ENCODE measurements at places on chromosomes 5 and 9.

- no peak for DNase-seq
Measured at GRCh38 chr5:180193749-180194375, 15.1 kb downstream of the RASGEF1C start.

GRCh38 chr5:173228639-173229381, 6.2 kb downstream of the NKX2-5 start:
- DNase-seq = no peak

DNA sequence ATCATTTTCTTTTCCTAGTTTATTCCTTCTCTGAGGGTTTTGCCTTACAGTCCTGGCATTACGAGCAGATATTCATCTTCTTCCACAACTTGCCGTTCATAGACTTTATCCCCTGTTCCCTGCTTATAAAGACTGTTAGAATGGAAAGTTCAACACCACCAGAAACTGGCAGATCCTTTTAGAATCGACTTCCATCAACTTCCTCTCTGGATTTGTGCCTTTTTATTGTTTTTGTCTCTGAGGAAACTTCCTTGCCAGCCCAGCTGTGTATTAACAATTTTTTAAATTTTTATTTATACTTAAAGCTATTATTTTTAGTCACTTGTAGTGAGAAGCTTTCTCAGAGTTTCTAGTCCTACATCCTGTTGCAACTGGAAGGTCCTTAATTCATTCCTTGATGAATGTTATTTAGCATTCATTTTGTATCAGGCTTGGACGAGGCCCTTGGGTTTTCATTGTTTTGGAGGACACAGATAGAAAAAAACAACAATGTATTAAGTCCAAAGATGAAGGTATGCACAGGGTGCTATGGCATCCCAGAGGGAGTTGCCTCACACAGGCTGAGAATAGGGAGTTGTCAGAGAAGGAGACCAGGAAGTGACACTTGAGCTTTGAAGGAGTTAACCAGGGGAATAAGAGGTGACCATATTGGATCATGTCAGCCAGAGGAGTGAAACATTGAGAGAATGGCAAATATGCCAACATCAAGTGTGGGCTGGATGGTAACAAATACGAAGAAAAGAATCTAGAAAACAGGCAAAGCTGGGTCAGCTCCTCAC, 81.3 kb downstream of the ADAMTSL1 start:
- no peak for DNase-seq

GRCh38 chr5:176373100-176373818, 8.0 kb downstream of the ARL10 start:
- no peak for DNase-seq

- no peak for DNase-seq
Measured at GRCh38 chr9:137233143-137233980, 2.7 kb downstream of the SLC34A3 start.

DNA sequence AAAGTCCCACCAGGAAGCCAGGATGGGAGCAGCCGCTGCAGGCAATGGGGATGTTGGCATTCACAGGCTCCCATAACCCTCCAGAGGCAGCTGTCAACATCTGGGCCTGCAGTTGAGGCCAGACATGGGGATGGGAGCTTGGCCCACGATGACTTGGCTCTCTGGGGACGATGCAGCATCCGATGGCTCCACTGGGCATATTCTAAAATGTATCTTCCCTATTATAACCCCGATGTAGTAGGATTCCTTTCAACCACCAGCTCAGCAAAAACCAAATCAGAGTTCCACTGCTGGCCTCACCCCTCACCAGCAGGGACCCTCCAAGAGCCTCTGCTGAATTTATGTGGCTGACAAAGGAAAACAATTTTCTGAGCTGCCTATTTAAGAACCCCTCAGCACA, 7.1 kb downstream of the SPRY4 start:
- no peak for DNase-seq

GRCh38 chr9:76817489-76817888, 53.3 kb downstream of the PCA3 start:
- DNase-seq = no peak

GRCh38 chr9:124593200-124593599, 86.0 kb upstream of the NR5A1 start:
- DNase-seq = no peak

DNA sequence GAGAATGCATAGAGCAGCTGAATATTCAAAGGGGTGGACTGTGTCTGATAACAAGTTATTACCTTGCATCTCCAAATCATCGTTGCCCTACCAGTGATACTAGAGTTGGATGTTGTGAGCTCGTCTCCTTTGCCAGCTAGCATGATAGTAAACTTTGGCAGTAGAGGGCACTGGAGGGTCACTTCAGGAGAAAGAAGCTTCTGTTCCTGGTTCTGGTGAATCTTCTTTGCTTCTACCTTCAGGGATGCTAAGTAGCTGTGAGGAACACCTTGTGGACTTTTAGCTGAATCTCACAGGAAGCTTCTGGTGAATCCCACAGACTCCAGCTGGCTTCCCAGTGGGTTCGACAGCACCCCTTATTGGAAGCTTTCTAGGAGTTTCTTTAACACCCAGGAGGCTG, 626.6 kb upstream of the SGCD start:
- no peak for DNase-seq

Data from HEK293T (cell line).